NCI-H1694 (cell line): ENCODE measurements at places on chromosomes 12 and 14.

DNA sequence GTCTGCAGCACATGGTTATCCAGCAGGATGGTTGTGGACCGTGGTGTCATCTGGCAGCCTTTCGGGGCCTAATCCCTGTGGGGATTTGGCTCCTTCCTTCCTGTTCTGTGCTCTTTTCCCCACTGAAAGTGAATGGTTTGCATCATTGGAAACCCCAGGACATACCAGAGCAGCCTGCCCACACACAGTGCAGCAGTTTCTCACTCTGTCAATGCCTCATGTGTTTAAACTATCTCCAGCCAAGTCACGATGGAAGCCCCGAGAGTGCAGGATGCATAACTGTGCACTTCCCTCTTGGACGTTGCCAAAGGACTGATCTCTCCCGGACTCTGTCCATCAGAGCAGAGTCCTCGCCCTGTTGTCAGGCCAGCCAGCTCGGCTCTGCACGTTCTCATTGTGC lies 29.0 kb upstream of the AMN start:
- no peak for DNase-seq

- peak; percentile 50 for DNase-seq
Measured at GRCh38 chr14:99986396-99986795, 78.8 kb upstream of the EVL start.

DNA sequence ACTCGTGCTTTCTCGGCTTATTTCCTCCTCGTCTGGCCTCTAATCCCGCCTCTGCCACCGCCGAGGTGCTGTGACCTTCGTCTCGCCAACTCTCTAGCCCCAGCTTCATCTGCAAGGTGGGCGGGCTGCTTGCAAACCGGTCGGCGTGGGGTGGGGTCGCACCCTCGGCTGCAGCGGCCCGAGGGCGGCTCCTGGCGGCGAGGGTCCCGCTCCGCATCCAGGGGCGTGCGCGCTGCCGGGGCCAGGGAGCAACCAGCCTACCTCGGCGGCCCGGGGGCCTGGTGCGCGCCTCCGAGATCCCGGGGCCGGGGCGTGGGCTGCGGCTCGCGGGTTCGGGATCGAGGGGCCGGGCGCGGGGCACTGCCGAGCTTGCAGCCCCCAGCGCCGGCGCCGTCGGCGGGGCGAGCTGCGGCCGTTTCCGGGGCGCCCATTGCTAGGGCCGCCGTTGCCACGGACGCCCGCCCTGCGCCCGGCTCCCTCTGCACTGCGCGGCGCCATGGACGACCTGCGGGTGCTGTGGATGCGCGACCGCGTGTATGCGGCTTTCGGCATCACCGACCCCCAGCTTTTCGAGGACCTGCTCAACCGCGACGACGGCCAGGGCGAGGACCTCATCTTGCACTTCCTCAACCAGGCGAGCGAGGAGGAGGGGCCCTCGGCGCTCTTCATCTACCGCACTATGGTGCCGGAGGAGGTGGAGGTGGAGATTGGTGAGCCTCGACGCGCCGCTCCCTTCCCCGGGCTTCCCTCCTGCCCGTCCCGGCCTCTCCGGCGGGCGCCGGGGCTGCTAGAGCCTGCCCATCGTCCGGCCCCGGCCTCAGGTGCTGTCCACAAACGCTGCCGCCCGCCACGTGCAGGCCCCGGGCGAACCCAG lies at the start of gene DNAH10:
Gene DNAH10, plus strand, starts transcription at position 461 of the 874 bp plus-strand sequence. Its CDS starts 36 bp downstream, at position 497.
- no peak for DNase-seq

- DNase-seq: no peak
Measured at GRCh38 chr12:95633049-95633731, 81.9 kb upstream of the USP44 start.
